Hippocampal formation (tissue), 2 donors: ENCODE measurements at places on chromosomes 1 and 21.

DNA sequence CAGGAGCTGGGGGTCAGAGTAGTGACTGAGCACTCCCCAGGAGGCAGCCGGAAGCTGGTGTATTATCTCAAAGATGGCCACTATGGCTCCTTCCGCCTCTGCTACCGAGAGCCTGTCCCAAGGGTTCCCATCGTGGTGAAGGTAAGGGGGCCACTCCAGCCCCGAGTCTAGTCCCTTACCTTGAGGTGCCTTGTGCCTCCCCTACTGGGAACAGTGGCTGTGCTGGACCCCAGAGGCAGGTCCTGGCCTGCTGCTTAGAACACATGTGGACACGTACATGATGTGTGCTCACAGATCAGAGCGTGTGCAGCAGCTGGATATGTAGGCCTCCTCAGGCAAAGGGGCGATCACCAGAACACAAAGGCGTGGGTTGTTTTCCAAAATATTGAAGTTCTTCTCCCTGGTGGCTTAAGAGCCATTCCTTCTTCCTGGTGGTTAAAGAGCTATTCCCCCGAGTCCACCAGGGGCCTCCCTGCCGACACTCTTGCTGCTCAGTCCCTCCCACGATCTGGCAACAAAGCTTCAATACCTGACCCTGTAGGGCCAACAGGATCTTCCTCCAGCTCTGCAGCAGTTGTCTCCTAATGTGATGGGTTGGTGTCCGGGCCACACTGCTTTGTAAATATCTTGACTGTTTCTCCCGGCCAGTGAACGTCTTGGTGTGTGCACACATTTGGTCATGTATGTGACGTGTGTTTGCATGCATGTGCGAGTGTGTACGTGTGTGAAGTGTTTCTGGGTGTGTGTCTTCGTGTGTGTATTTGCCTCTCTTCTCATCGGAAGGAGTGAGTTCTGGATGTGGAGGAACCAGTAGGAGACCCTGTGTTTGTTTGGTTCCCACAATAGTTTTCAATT is 68.4 kb upstream of the TINAGL1 start:
- DNase-seq: no peak

GRCh38 chr1:84155517-84155916 is 11.4 kb downstream of the PRKACB start:
- DNase-seq: no peak

DNA sequence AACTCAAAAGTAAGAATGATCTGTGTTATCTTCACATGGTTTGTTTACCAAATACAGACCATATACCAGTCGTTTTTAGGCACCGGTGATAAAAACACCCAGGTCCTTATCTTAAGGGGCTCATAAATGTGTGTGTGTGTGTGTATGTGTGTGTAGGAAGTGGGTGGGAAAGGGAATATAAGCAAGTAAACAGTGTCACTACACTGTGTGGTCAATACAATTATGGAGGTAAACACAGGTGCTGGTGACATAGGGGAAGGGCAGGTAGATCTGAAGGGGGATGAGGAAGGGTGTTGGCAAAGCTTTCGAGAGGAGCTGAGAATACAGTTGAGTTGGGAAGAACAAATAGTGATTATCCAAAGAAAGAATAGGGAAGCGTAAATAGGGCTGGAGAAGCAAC is 19.1 kb upstream of the MRPS6 start:
- no peak for DNase-seq

DNA sequence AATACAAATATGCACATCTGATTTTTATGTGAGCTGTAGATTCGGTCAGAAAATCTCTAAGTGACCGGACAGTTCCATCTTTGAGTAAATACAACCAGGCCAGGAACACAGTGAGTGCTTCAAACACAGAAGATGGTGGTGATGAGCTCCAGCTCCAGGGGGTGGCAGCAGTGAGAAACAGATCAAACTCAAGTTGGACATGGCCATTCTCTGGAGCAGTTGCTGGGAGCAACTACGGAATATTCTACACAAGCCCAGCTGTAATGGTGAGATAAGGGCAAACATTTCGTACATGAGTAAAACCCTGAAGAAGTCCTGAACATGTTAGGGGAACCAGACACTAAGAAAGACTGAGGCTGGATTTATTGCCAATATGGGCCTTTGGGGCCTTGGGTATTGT is 100.7 kb downstream of the BARHL2 start:
- no peak for DNase-seq

DNA sequence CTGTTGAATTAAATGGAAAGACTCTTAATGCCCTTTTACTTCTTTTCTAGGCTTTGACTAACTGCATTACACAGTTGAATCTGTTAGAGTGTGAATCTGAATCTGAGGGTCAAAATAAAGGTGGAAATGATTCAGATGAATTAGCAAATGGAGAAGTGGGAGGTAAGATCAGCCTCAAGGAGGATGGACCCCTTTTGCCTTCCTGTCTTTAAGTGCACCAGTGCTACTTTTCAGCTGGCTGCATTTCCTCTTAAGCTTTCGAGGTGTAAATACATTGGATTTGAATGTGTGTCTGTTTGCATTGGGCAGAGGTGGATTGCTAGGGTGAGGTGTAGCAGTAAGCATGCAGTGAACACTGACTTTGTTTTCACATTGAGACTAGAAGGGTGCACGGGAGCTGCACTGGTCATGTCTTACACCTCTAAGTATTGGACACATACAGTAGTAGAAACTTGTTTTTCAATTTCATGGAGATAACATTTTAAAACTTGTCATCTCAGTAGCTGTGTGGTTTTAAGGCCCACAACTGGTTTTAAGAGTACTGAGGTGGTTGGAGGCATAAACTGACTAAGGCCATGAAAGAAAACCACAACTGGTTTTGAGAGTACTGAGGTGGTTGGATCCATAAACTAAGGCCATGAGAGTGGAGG is 35.4 kb downstream of the MIA3 start:
- DNase-seq: no peak

DNA sequence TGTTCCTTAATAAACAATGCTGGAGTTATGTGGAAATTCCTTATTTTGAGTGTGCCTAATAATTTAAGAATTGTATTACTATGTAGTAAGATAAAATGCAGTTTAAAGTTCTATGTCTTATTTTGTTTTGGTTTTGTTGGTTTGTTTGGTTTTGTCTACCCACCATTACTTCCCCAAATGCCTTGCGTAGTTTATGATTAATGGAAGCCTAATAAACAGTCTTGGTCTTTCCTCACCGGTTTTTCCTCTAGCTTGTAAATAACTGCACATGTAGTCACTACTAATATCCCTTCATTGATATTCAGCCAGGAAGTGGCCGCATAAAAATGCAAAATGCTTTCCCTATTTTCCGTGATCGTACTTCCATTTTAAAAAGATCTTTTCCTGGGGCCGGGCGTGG is 2.9 kb downstream of the SDCCAG8 start:
- DNase-seq: no peak

GRCh38 chr21:41369920-41370839 is 8.4 kb downstream of the MX2 start:
- DNase-seq: no peak

- no peak for DNase-seq
These were observed 14.3 kb downstream of the QSOX1 start for GRCh38 chr1:180168786-180169639.

GRCh38 chr1:155320661-155321617 is at the start of gene RUSC1:
Gene RUSC1 (plus strand): TSS chr1:155320894. CDS start chr1:155321774, 880 bp downstream.
- DNase-seq: peak; percentile 41

DNA sequence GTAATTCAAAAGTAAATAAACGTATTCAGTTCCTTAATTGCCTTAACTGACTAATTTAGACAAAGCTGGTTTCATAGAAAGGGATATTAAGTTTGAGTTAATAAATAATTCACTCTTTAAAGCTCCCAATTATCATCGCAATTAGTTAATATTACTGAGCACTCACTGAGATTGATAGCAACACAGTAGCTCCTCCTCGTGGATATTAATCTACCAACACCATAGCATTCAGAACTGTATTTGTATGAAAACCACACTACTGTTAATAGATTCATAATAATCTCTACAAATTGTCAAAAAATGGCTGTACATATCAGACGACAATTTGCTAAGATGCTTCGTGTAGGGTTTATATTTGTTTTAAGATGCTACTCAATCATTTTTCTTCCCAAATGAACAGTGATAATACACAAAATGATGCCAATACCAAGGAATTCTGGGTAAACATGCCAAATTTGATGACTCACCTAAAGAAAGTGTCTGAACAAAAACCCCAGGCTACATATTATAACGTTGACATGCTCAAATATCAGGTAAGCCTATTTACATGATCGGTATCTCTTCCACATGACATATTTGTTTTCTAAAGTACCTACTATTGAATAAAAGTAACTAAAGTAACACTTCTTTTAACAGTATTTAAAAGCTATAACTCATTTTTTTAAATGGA is 18.8 kb upstream of the DYNLT5 start:
- no peak for DNase-seq

DNA sequence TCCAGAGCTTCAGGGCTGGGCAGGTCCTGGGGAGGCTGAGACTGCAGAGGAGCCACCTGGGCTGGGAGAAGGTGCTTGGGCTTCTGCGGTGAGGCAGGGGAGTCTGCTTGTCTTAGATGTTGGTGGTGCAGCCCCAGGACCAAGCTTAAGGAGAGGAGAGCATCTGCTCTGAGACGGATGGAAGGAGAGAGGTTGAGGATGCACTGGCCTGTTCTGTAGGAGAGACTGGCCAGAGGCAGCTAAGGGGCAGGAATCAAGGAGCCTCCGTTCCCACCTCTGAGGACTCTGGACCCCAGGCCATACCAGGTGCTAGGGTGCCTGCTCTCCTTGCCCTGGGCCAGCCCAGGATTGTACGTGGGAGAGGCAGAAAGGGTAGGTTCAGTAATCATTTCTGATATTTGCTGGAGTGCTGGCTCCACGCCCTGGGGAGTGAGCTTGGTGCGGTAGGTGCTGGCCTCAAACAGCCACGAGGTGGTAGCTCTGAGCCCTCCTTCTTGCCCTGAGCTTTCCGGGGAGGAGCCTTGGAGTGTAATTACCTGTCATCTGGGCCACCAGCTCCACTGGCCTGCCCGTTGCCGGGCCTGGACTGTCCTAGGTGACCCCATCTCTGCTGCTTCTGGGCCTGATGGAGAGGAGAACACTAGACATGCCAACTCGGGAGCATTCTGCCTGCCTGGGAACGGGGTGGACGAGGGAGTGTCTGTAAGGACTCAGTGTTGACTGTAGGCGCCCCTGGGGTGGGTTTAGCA is 9.3 kb downstream of the MYBPH start:
- DNase-seq: no peak

GRCh38 chr1:119275145-119276134 is 93.1 kb upstream of the HAO2 start:
- peak; percentile 10 for DNase-seq

- no peak for DNase-seq
These were observed 160.7 kb downstream of the KAZN start for GRCh38 chr1:14759042-14759818.
